ENCODE measurements at places on chromosomes 5 and 9.
A peak's percentile ranks its signal among the peaks of the same experiment; 100 is the strongest.

GRCh38 chr5:180343110-180343830 lies 9.9 kb downstream of the GFPT2 start:
- DNase-seq: no peak

DNA sequence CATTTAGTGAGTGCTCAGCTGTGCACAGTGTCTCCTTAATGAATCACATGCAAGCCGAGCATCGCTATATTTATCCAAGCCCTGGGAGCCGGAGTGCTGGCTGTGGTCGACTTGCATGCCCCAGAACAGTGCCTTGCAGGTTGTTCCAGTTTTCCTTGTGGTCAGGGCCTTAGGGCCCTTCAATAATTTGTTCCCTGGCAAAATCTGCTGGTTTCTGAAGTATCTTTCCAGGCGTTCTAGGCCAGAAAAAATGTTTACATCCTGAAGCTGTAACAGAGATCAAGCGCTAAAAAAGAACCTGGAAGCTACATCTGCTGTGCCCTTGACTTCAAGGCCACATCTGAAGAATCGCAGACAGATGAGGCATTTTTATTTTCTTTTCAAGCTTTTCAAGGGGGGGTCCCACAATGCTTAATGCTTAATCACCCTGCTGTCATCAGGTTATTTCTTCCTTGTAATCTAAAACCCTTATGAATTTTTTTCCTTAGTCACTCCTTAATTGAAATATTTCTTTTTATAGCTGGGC lies 105.8 kb downstream of the DOCK2 start:
- no peak for DNase-seq

DNA sequence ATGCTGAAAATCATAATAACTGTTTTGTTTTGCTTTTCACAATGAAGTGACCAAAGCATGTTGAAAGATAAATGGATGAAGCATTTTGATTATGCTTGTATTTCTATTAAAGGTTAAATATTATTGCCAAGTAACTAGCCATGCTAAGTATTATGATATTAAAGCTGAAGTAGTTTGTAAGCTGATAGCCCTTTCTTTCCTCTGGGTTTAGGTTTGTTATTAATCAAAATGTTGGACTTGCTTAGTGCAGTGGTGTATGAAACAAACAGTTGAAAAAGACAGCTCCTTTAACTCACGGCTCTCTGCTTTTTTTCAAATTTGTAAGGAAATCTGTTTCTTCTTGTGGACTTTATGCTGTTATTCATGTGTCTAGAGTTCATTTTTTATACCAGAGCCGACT lies 246.0 kb downstream of the CWC27 start:
- no peak for DNase-seq

GRCh38 chr9:801399-802071 lies 40.0 kb upstream of the DMRT1 start:
- DNase-seq: no peak

DNA sequence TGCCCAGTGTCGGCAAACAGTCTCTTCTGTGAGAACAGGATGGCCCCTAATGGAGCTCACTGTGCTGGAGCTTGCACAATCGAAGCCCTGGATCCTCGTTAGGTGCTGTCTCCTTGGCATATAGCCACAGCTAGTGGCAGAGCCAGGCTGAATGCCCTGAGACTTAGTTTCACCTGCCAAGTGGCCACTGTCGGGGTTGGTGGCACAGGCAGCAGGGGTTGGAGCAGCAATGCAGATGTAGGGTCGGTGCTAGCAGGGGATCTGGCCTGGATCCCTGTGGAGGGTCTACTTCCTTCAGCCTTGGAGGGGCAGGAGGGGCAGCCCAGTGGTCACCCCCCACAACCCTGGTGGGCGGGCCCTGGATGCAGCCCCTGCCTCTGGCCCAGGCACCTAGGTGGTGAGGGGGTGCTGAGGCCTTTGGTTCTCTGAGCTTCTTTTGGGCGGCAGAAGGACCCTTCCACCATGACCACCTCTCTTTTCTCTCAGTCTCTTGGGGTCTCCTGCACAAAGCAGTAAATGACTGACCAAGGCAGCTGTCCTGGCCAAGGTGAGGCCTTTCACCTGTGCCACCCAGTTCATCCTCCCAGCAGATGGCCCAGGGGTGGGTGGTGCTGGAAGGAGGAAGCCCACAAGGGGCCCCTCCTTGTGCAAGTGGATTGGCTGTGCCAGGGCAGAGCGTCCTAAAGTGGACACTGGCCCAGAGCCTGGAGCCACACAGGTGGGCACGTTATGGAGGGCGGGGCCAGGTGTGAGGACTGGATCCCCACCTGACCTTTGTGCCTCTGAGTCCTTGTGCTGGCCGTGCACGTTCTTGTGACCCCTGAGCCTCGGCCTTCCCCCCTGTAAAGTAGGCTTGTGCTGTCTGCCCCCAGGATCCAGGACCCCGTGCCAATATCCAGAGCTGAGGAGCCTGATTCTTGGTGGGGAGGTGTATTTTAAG lies 44.8 kb downstream of the PHF2 start:
- peak; percentile 13 for DNase-seq

GRCh38 chr9:16100537-16101091 lies 547.8 kb downstream of the CCDC171 start:
- no peak for DNase-seq

DNA sequence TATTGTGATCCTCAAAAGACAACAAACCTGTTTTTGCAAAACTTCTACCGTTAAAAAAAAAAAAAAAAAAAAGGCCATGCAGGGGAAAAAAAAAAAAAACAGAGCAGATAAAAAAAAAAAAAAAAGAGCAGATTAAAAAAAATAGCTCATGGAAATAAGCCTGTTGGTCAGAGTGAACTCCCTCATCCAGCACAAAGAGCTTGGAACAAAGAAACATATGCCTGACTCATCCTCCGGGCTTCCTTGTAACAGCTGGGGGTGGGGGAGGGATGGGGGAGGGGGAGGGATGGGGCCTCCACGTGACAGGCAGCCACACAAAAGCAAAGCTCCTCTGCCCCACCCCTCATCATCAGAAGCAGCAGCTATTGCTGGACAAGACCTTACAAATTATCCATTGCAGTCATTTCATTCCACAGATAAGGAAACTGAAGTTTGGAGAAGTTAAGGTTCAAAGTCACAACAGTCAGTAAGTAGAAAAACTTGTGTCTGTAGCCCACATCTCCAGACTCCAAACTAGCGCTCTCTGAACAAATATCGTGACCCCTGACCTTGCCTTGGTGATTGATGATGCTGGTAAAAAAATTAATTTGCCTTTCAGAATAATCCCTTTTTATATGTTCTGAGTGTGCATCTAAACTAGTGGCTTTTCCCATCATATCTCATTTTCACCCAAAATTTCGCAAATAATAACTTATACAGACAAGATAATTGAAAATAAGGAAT lies 38.9 kb downstream of the SLC35D2 start:
- DNase-seq: no peak

GRCh38 chr5:100706776-100707175 lies 171.6 kb downstream of the FAM174A start:
- DNase-seq: no peak

GRCh38 chr9:136543830-136544547 lies 1.9 kb downstream of the NOTCH1 start:
- no peak for DNase-seq

GRCh38 chr5:62206150-62206829 lies 99.7 kb upstream of the KIF2A start:
- no peak for DNase-seq

- DNase-seq: no peak
These were observed 197.8 kb downstream of the AUH start for GRCh38 chr9:91163773-91164471.

DNA sequence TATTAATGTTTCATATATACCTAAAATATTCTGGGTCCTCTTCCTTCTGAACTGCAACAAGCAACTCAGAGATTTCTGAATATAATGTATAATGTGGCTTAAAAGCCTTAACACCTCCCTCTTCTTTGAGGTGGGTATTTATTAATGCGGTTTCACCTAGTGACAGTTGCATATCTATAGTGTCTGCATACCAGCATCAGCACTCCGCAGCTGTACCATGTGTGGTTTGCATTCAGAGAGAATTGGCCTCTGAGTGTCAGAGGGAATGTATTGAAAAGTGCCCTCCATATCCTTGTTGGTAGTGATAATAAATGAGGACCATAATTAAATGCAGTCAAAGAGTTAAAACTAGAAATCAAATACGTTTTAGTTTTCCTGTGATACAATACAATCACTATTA lies 256.6 kb upstream of the ARRDC3 start:
- no peak for DNase-seq

DNA sequence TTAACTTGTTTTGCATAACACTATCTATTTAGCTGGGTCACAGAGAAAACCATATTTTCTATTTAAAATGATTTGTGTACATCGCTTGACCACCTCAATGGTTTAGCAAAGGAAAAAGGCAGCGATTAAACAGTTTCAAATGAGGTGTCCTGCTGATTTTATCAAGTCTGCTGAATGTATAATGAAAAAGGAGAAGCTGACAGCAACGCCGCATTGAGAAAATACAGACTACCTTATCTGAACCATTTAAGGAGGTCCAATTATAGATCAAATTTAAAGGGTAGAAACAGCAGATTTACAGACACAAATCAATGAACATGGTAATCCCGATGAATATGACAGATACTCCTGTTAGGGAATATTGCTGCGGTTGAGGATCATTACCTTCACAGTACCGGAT lies 29.6 kb downstream of the PSMB7 start:
- DNase-seq: no peak

Data from activated CD4-positive, CD25-positive, alpha-beta regulatory T cell treated with anti-CD3 and anti-CD28 coated beads, Interleukin-2, amount 50 U/mL, for 72 hours (primary cell).